ENCODE measurements at places on chromosomes 4 and X. TPM values are rescaled to one million over a fixed set of nuclear protein-coding genes. Genes with fewer than 3 reads are reported as not detected.

HEPH gene
- total RNA-seq: 60.5 TPM

RHOXF1 gene
- 5.9 TPM for total RNA-seq

DNA sequence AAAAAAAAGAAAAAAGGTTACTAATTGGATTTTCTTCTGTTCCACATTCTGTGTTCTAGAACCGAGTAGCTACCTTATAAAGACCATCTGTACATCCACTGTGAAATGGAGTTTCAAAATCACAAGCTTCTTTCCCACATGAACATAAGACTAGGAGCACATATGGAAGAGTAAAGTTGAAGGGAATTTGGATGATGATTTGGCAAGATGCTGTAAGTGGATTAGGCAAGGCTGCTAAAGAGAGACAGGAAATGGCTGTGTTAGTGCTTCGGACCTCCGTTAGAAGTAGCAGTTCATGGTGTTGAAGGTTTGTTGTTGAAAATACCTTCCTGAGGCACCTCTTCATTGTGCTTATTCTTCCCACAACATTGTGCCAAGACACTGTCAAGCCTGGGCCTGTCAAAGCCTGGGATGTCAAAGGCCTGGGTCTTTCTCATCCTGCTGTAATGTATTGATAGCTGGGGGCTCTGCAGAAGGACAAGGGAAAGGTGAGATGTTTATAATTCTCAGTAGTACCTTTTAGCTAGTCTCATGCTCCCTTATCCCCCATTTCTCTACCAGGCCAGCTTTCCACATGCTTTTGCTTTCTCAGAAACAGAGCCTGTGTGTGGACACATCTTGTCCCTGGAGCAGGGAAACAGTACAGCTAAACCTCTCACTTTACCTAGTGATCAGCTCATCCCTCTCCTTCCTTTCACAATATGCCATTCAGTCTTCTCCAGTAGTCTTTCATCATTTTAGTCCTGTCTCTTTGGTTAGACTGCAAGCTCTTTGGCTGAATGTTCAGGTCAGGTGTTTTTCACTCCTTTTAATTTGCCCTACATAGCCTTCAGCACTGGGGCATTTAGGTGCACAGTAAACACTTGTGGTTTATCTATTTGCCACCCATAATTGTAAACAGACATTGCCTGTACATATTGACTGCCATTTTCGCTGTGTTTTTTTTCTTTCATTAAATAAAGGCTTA, 37.9 kb upstream of the CYP2U1 start:
- ATAC-seq: no peak

DNA sequence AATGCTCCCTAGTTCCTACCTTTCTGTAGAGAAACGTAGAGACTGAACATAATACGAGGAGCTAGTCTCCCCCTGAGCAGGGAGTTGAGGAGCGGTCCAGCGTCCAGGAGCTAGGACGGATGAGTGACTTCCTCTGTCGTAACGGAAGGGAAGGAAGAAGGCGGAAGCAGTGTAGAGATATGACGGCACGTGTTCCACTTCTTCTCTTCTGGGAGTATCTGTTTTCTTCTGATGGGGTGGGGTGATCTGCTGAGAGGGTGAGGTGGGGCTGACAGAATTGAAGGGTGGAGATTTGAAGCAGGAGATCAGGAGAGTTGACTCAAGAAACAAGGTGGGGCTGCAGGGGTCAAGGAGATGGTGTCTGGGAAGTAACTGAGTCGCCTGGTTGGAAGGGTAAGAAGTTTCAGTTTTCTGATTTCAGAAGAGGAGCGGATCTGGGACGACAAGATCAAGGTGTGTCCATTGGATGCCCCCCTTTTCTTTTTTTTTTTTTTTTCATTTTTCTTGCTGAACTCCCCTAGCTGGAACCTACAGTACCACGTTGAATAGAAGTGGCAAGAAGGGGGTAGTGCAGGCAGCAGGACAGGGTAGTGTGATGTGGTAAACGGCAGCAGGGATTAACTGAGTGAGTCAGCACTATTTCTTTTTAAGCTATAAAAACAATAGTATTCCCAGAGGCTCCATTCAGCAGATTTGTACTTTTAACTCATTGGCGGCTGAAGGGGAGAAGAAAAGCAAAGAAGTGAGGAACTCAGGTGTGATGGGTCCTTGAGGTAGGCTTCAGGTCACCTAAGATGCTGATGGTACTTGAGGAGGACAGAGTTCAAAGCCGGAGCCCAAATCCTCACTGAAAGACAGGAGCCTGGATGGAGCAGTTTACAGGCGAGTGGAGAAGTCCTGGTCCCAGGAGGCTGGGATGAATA, 50.8 kb upstream of the SETD7 start:
- peak; percentile 67 for ATAC-seq

- no peak for ATAC-seq
These were observed 36.9 kb downstream of the DCHS2 start for GRCh38 chr4:154454710-154455109.

- ATAC-seq: peak; percentile 6
These were observed 32.8 kb downstream of the TRMT44 start for GRCh38 chr4:8473198-8473919.

DNA sequence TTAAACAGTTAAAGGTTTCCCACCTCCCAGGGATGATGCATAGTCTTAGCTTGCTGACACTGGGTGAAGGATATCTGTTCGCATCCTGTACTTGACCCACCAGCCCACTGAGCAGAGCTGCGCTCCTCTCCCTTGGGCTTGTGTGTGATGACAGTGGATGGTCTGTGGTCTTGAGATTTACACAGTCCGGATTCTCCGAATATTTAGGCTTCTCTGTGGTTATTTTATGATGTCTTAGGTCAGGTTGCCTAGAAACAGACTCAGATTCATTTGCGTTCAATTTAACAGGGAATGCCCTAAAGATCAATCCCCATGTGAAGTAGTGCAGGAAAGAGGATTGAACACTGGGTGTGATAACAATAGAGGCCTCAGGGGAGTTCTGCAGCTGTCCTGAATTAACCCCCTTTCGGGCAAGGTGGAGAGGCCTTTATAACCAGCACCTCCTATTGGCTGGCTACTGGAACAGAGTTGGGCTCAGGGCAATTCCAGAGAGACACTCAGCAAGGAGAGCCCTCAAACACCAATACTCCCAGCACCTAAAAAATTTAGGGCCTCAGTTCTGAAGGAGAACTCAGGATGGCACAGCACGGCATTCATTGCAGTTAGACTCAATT, 653.2 kb upstream of the GALNT7 start:
- ATAC-seq: no peak

DNA sequence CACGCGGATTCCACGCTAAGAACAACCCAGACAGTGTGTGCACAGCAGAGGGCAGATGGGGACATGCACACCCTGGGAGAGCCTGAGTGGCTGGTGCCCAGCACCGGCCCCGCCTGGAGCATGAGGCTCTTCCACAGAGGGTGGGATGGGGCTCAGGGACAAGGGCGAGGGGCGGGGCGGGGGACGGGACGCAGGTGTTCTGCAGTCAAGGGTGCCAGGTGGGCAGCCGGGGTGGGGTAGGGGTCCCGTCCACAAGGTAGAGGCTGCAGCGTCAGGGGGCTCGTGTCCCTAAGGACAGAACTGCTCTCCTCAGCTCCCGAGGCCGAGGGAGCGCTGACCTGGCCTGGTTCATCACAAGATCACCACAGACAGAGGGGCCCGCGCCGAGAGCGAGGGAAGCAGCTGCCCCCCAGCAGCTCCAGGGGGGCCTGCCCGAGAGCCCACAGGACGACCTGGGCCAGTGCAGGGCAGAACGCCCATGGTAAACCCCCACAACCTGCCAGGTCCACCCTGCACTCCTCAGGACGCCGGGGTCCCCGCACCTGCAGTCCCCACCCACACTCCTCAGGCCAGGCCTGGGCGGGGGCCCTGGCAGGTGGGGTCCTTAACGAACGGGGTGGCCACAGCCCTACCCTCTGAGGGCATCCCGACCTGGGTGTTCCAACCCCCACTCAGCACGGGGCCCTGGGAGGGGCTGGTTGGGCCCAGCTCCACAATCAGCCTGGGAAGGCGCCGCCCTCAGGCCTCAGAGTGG, 26.7 kb downstream of the CTBP1 start:
- ATAC-seq: peak; percentile 14
